ENCODE measurements at places on chromosomes 6 and 20.

GRCh38 chr6:125910527-125910926 is 46.0 kb upstream of the HINT3 start:
- no peaks in the 10 kb centered on the region for H3K4me1 ChIP-seq
- no peak for DNase-seq
- H3K27me3 ChIP-seq, result no peaks in the 10 kb centered on the region

GRCh38 chr6:157811476-157812173 is 11.4 kb upstream of the SNX9 start:
- no peak overlapping the region for H3K4me3 ChIP-seq
- H3K36me3 ChIP-seq, result no peaks in the 10 kb centered on the region
- DNase-seq, result no peak
- H3K27me3 ChIP-seq, result no peaks in the 10 kb centered on the region

- peaks cover 47% of the 10 kb centered on the region for H3K27me3 ChIP-seq
- H3K4me1 ChIP-seq, result no peaks in the 10 kb centered on the region
- H3K27ac ChIP-seq, result no peak overlapping the region
- no peak for DNase-seq
- peak overlapping the region; percentile 76 for H3K4me3 ChIP-seq
Measured at GRCh38 chr6:132400555-132400882, 756 bp downstream of the MOXD1 start.

GRCh38 chr6:11043378-11043960 is 636 bp downstream of the ELOVL2 start:
- peaks cover 9% of the 10 kb centered on the region for H3K4me1 ChIP-seq
- H3K36me3 ChIP-seq, result peaks cover 9% of the 10 kb centered on the region
- H3K27ac ChIP-seq, result no peak overlapping the region
- DNase-seq, result no peak

DNA sequence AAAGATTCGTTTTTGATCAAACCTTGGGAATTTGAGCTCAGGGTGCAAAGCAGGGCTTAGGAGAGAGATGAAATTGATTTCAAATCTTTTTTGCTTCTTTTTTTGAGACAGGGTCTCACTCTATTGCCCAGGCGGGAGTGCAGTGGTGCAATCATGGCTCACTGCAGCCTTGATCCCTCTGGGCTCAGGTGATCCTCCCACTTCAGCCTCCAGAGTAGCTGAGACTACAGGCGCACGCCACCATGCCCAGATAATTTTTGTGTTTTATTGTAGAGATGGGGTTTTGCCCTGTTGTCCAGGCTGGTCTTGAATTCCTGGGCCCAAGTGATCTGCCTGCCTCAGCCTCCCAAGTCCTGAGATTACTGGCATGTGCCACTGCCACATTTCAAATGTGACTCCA is 58.7 kb downstream of the DOK5 start:
- no peak overlapping the region for H3K27ac ChIP-seq
- H3K36me3 ChIP-seq, result no peaks in the 10 kb centered on the region
- H3K27me3 ChIP-seq, result peaks cover 6% of the 10 kb centered on the region
- no peaks in the 10 kb centered on the region for H3K4me1 ChIP-seq

- H3K4me1 ChIP-seq, result no peaks in the 10 kb centered on the region
- DNase-seq, result no peak
- H3K4me3 ChIP-seq, result no peak overlapping the region
- peaks cover 3% of the 10 kb centered on the region for H3K36me3 ChIP-seq
Measured at GRCh38 chr6:146904596-146904995, 299.6 kb upstream of the STXBP5 start.

DNA sequence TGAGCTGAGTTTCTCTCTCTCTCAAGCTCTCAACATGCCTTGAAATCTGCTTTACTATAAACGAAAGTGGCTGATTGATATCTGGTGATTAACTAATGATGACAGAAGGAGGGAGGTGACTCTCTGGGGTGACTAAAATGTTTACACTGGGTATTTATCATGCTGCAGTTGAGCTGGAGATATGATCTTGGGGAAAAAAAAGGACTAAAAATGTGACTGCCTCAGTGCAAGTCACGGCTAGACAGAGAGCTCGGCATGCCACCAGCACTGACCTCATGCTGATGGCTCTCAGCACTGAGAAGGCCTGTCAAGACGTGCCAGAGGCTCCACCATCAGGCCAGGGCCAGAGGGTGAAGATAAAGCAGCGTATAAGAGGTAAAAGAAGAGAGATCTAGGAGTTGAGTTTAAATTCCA is 103.1 kb upstream of the SPACA1 start:
- H3K4me3 ChIP-seq, result no peak overlapping the region
- no peaks in the 10 kb centered on the region for H3K36me3 ChIP-seq
- H3K4me1 ChIP-seq, result peaks cover 4% of the 10 kb centered on the region
- peaks cover 57% of the 10 kb centered on the region for H3K27me3 ChIP-seq

All from effector memory CD8-positive, alpha-beta T cell (primary cell).